Activated CD8-positive, alpha-beta memory T cell treated with anti-CD3 and anti-CD28 coated beads, Interleukin-2, amount 10 ng/mL, durations not matched to agents 7 days and 5 days (primary cell): ENCODE measurements at places on chromosomes 1 and 21. TPM values are rescaled to one million over a fixed set of nuclear protein-coding genes. Genes with fewer than 3 reads are reported as not detected.

KCNT2 gene
- not detected for total RNA-seq

EVA1C gene
- total RNA-seq: 4.5 TPM

ANKRD35 gene
- total RNA-seq: 1.4 TPM

SLAMF9 gene
- total RNA-seq: not detected

MYOM3 gene
- total RNA-seq: not detected

FBXO2 gene
- 1.8 TPM for total RNA-seq

ARHGEF10L gene
- not detected for total RNA-seq

C1orf74 gene
- total RNA-seq: 2.8 TPM

ZSWIM5 gene
- total RNA-seq: 0.47 TPM

RHD gene
- total RNA-seq: not detected

HHAT gene
- 0.23 TPM for total RNA-seq

TNFAIP8L2 gene
- total RNA-seq: 14.5 TPM

SH3BGR gene
- 0.93 TPM for total RNA-seq
